Stimulated activated CD8-positive, alpha-beta memory T cell treated with anti-CD3 and anti-CD28 coated beads, Interleukin-4, amount 100 ng/mL, for 4 hours (primary cell): ENCODE measurements at places on chromosomes 1 and 21.

GRCh38 chr1:193348769-193349535 lies 162.5 kb upstream of the B3GALT2 start:
- DNase-seq, result no peak

- no peak for DNase-seq
Measured at GRCh38 chr1:63624911-63625310, 31.7 kb downstream of the PGM1 start.

DNA sequence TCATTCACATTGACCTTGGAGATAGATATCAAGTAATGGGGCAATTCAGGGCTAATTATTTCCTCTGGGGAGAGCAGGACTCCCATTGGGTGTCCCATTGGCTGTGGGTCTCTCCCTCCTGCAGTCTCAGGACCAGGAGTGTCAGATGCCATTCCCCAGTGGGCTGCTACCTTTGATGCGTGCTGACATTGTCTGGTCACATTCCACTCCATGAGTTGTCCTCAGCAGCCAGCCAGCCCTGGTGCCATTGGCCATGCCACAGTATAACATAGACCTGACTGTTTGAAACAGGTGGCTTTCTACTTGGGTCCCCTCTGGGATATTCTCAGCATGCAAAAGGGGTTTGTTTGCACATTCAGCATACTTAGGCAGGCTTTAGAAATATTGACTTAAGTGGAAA lies 118.5 kb downstream of the MRPS6 start:
- no peak for DNase-seq

DNA sequence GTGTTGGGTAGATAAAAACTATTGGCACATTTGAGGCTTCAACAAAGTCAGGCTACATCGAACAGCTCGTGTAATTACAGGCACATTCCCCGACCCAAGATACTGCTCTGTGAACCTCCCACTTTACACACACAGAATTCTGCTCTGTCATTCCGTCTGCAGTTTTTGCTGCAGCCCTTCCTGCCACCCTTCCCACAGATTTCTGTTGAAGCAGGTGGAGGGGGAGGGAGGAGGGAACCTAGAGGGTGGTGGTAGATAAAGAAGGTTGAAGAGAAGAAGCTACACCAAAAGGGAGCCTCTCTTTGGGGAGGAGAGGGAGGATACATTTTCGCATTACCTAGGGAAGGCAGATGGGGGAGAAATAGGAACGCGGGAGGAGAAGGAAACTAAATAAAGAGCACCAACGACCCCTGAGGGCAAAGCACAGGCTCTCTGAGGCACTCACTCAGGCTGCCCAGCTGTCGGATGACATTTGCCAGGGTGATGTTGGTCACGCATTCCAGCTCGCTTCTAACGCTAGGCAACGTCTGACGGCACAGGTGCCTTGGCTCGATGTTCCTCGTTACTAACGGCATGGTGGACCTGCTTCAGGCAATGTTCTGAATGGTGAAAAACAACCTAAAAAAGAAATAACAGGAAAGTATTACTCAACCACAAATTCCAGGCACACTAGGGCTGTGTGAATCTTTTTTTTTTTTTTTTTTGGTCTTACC lies 36.0 kb downstream of the GPR3 start:
- DNase-seq, result no peak

DNA sequence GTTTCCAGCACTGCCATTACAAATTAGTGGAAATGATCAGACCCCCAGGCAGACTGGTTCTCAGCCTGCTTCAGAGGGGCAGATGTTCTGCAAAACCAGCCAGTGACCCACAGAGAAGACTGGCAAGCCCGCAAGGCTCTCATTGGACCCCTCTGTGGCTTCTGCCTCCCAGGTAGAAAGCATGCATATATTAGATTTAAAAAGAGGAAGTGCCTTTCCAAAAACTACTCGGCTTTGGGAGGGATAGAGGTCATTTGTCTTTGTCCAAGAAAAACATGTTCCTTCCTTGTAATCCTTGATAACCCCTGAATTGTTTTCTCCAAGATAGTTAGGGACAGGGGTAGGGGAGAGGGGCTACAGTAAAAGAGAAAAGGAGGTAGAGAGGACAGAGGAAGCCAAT lies 11.8 kb downstream of the HIVEP3 start:
- DNase-seq, result no peak

DNA sequence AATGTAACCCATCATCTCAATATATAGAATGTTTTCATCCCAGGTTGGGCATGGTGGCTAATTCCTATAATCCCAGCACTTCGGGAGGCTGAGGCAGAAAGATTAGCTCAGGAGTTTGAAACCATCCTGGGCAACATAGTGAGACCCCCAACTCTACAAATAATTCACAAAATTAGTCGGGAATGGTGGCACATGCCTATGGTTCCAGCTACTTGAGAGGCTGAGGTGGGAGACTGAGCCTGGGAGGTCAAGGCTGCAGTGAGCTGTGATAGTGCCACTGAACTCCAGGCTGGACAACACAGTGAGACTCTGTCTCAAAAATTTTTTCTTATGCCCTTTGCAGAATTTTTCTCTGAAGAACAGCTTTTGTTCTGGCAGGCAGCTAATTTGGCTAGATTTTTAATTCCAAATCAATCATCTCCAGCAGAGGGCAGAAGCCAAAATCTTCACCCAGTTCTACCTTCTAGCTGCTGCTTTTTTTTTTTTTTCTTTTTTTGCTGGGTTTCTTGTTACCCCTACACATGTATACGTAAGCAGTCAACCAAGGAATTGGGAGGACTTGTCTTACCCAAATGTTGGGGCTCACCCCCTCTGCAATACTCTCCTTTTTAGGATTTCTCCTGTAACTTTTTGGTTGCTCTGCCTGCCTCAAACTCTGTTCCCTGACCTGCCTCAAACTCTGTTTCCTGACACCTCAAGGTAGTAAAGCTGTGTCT lies 2.7 kb upstream of the RAD54L start:
- no peak for DNase-seq

DNA sequence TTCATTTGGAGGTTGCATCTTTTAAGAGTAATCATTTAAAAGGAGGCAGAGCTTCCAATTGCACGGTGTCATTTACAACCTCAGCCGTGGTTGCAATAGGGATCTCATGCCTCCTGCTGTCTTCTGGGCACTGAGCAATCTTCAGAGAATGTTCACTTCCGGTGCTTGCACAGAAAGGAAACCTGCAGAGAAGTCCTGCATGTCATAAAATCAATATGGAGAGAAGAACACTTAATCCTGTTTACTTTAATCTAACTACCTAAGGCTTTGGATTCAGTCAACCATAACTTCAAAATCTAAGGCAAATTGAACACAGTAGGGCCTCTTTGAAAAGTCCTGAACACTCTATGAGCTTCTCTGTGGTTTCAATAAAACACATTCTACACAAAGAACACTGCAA lies 11.3 kb upstream of the MAP10 start:
- no peak for DNase-seq

DNA sequence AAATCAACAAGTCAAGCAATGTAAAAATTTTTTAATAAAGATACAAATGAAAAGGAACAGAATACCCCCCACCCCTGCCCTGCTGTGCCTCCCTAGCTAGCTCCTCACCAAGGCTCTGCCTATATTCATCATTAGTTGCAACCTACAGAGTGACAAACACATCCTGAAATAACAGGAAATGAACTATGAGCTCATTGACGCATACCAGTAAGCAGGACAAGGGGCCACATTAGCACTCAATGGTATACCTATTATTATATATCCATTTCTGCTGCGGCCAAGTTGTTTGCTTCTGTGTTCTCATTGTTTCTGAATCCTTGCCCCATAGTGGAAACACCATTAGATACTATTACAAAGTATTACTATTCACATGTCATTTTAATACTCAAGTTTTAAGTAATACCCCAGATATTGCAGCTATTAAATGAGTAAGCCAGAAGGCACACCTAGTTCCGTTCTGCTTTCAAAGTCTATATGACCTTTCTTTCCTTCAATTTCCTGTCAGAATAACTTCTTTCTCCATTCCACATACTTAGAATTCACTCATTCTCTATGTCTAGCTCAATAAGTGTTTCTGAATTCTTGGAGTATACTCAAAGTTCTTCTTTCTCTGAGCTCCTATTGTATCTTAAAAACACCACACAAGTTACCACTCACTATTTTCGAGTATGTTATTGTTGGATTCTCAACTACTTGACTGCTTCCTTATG lies 1214.9 kb downstream of the PLA2G4A start:
- no peak for DNase-seq

DNA sequence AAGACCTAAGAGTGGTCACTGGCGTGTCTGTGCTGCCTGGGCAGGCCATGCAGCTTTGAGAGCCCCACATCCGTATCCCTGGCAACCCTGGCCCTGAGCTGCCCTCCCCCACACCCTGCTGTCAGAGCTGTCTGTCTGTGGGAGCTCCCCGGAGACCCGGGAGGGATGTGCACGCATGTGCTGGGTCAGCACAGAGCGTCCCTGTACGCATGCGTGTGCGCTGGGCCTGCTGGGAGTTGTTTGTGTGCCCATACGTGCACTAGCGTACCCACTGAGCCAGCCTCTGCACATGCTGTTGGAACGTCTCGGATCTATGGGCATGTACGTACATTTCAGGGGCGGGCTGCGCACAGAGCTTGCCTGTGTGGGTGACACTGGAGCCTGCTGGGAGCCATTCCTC lies 89.3 kb downstream of the EPHB2 start:
- DNase-seq, result no peak

DNA sequence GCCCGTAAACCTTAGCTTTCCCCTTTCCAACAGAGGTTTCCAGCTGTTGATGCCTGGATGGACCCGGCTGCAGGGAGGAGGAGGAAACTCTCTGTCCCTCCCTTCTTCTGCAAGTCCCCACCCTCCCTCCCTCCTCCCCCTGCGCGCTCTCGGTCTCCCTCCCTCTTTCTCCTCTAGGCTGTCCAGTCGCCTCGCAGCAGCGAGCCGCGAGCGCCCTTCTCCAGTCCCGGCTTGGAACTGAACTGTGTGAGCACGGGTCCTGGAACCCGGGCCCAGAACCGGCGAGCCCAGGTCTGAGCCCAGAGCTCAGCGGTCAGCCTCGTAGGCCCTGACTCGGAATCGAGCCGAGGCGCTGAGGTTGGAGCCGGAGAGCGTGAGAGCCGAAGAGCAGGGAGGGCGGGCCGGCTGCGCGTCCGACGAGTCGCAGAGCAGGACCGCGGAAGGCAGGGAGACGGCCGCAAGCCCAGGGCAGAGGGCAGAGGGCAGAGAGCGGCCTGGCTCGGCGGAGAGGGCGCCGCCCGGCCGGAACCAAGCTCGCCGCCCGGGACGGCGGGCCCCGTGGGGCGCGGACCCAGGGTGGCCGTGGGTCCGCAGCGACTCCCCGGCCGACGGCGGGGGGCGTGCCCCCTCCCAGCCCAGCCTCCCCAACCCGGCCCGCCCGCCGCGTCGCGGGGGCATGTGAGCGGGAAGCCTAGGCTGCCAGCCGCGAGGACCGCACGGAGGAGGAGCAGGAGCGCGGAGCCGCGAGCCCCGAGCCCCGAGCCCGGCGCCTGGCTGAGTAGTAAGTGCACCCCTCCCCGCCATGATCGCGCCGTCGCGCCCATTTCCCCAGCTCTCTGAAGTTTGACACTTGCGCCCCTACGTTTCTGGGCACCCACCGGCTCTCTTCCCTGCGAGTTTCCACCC lies at the start of gene SOX13:
TSS of gene SOX13 (plus strand) at position 185 of the 906 bp plus-strand sequence. CDS start 39,801 bp downstream, outside the sequence.
- DNase-seq, result no peak

GRCh38 chr1:9822897-9823692 lies 670 bp downstream of the CLSTN1 start:
- no peak for DNase-seq

DNA sequence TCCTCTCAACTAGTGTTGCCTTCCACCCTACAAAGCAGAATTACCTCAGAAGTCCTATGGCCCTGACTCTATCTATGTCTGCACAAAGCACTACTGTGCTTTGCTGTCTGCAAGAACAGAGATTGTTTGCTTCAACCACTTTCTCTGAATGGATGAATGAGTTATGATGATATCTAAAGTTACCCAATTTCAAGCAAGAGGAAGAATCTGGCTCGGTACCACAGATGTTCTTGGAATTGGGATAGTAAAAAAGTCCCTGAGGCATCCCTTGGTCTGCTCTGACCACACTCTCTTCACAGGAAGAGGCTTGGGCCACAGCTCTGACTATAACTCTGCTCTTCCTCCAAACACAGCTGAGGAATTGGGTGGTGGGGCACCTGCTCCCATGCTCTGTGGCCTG lies 31.2 kb downstream of the MTARC1 start:
- no peak for DNase-seq

GRCh38 chr1:43251024-43251423 lies 18.8 kb upstream of the TMEM125 start:
- DNase-seq, result no peak

- no peak for DNase-seq
Measured at GRCh38 chr1:95168761-95169351, 51.7 kb downstream of the TLCD4 start.

- DNase-seq, result no peak
Measured at GRCh38 chr21:7917729-7918128, 2603.7 kb upstream of the TPTE start.

DNA sequence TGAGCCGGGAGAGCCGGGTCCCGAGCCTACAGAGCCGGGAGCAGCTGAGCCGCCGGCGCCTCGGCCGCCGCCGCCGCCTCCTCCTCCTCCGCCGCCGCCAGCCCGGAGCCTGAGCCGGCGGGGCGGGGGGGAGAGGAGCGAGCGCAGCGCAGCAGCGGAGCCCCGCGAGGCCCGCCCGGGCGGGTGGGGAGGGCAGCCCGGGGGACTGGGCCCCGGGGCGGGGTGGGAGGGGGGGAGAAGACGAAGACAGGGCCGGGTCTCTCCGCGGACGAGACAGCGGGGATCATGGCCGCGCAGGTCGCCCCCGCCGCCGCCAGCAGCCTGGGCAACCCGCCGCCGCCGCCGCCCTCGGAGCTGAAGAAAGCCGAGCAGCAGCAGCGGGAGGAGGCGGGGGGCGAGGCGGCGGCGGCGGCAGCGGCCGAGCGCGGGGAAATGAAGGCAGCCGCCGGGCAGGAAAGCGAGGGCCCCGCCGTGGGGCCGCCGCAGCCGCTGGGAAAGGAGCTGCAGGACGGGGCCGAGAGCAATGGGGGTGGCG lies 371 bp downstream of the ARID1A start:
- DNase-seq, result no peak

DNA sequence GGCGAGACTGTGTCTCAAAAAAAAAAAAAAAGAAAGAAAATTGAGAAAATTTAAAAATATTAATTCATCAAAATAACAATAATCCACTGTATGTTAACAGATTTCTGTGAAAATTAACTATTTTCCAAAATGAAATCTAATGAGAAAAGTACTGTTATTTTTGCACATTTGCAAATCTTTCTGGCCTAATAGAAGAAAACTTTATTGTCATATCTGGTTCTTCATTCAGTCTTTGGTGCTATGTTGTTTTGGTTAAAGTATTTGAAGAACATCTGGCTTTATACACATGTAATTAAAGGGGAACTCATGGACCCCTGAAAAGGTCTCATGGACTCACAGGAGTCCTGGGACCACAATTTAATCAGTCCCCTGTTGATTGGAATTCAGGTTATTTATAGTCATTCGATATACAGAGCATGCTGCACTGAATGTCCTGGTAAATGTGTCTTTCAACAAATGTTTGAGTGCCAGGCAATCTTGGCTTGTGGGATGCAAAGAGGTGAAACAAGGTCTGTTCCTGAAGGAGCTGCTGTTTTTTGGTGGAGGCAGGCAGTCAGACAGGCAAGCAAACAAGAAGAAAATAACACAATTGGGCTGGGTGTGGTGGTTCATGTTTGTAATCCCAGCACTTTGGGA lies 9.0 kb downstream of the AK4 start:
- no peak for DNase-seq

GRCh38 chr1:39663559-39663958 lies 8.3 kb downstream of the NT5C1A start:
- no peak for DNase-seq
